Body of pancreas (tissue), 4 donors: ENCODE measurements at places on chromosomes 7 and 10. TPM values are rescaled to one million over a fixed set of nuclear protein-coding genes. Genes with fewer than 3 reads are reported as not detected.

PPP1R17 gene
- total RNA-seq, result not detected

COBL gene
- total RNA-seq, result 25.4 TPM

FOXI2 gene
- total RNA-seq, result not detected

ECHDC3 gene
- 24.1 TPM for total RNA-seq

EIF5AL1 gene
- total RNA-seq, result not detected

DNA sequence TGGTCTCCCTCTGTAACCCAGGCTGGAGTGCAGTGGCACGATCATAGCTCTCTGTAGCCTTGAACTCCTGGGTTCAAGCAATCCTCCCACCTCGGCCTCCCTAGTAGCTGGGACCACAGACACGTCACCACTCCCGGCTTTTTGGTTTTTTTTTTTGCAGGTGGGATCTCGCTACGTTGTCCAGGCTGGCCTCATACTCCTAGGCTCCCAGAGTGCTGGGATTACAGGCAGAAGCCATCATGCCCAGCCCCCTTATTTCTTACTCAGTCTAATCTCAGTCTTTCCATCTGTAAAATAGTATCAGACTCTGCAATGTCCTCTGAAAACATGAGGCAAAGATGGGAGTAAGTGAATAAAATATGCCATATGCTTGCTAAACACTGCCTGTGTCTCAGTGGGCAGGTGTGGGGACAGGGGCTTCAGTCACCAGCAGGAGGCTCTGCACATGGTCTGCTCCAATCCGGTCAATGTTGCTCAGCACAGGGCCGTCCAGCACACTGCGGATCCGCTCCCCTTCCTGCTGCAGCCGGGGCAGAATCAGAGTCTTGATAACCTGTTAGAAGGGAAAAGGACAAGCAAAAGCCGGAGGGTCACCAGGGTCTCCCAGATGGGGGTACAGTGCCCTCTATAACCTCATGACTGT, 8.2 kb downstream of the AP4M1 start:
- no peak for DNase-seq

DNA sequence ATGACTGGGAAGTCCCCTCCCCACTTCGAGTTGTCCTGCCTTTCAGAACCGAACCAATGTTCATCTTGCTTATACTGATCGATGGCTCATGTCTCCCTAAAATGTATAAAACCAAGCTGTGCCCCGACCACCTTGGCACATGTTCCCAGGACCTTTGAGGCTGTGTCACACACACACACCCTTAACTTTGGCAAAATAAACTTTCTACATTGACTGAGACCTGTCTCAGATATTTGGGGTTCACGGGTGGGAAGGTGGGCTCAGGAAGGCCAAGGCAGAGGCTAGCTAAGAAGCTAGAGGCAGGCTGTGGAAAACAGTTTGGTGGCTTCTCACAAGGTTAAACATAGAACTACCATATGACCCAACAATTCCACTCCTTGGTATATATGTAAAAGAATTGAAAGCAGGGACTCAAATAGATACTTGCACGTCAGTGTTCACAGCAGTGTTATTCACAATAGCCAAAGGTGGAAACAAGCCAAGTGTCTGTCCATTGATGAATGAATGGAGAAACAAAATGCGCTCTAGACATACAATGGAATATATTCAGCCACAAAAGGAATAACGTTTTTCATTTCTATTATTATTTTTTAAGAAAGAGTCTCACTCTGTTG, 15.4 kb downstream of the PRF1 start:
- no peak for DNase-seq

DNA sequence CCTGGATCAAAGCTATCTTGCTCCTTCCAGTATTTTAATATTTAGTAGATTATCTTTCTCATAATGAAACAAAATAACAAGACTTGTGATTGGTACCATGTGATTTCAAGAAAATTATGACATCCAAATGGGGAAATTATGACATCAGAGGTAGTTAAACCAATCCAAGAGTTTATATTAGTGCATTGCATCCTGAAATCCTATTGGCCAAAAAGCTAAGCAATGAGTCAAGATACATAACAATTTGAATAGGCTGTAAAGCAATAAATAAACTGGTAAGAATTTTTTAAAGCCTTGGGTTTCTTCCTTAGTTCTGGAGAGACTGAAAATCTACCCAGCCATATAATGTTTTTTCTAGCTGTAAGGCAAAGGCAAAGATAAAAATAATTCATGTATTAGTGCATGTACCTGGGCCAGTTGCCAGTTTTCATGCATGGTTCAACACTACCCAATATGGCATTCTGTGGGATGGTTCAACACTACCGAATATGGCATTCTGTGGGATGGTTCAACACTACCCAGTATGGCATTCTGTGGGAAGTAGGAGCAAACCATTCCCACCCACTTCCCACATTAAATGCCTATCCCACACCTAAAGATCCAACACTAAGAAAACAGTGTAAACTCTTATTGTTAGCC, at the start of gene RNF148:
Gene RNF148 (minus strand): TSS at position 51 of the 639 bp plus-strand sequence. CDS start 172 bp downstream, outside the sequence.
- no peak for DNase-seq

- peak; percentile 50 for DNase-seq
These were observed 1.0 kb downstream of the ADCK2 start for GRCh38 chr7:140673774-140674155.
